ENCODE measurements at places on chromosomes 1 and 21.

DNA sequence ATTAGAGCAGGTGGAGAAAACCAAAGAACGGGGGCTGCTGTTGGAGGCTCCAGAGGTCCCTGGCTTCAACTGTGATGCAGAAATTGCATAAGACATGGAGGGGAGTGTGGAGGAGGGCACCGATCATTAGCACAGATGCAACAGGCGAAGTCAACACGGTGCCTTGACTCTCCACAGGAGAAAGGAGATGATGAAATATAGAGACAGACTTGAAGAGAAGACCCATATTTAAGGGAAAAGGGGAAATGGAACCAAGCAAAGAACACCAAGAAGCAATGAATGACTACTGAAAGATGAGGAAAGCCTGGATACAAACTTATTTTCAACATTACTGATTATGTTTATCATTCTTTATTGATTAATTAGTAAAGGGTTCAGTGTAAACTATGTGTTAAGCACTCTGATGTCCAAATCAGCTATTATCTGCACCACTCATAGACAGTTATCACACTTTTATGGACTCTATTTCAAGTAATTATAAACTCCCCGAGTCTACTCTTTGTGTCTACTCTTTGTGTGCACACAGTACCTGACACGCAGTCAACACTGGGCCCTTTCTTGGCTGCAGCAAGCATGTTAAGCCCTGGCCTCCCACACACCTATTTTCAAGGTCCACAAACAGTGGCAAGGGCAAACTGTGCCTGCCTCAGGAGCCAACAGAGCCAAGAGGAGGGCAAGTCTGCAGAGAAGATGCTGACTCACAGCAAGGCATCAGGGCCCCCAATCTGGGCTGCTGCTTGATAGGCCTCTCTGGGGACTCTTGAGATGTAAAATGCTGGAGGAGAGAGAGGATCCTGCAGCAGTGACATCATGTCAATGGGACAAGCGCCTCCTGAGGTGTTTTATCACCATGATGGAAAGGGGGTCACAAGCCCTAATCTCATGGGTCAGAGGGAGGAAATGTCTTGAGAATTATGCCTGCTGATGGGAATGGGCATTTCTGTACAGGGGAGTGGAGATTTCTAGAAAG, 17.6 kb downstream of the PCNX2 start:
- no peak for DNase-seq

- no peak for DNase-seq
Observed at GRCh38 chr1:8752921-8753713, 64.3 kb downstream of the RERE start.

DNA sequence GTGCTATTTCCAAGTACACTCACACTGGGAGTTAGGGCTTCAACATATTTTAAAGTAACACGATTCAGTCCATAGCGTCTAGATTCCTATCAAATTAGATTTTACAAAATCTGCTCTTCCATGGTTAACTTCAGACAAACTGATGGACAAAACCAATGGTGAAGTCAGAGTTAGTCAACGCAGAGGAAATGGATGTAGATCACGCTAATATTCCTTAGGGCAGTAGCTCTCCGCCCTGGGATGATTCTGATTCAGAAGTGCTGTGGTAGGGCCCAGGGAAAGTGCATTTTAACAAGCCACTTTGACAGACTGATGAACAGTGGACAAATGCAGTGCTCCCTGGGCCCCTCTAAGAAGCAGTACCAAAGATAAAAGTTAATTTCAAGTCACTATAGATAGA, 83.2 kb downstream of the HIVEP3 start:
- DNase-seq: no peak

DNA sequence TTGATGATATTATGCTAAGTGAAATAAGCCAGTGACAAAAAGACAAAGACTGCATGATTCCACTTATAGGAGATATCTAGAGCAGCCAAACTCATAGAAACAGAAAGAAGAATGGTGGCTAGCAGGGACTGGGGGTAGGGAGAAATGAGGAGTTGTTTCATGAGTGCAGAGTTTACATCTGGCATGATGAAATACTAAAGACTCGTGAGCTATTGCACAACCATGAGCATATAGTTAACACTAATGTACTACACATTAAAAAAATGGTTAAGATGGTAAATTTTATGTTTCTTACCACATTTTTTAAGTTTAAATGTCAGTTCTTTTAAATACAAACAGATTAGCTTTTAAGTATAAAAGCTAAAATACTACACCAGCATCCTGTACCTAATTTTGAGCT, 57.8 kb downstream of the ESRRG start:
- no peak for DNase-seq

- no peak for DNase-seq
Observed at GRCh38 chr1:153663211-153663610, 4.7 kb downstream of the SNAPIN start.

DNA sequence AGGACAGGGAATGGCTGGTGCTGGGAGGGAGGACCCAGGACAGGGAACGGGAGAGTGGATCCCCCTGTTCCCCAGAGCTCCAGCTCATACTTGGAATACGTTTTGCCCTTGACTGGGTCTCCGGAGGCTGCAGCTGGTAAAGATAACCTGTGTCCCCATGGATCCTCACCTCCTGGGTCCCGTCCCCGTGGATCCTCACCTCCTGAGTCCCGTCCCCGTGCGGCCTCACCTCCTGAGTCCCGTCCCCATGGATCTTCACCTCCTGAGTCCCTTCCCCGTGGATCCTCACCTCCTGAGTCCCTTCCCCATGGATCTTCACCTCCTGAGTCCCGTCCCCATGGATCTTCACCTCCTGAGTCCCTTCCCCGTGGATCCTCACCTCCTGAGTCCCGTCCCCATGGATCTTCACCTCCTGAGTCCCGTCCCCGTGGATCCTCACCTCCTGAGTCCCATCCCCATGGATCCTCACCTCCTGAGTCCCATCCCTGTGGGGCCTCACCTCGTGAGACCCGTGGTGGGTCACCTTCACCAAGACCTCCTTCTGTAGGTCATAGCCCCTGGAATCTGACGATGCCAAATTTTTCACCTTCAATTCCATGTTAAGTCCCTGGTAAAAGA, 61.4 kb downstream of the SCCPDH start:
- DNase-seq: no peak

DNA sequence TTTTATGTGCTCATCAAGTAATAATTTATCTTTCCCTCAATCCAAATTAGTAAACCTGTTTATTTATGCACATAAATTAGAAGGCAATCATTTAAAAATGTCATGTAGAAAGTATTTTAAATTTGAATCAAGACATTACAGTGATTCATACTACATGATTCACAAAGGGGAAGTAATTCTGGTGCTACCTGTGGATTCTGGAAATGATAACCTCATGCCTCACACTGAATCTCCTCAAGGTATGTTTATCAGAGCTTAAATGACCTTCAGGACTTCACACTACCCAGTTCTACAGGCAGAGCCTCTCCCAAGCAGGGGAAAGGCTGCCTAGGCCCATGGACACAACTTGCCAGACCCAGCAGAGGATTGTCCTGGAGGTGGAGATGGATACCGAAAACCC, 25.2 kb upstream of the TDRD10 start:
- DNase-seq: no peak

DNA sequence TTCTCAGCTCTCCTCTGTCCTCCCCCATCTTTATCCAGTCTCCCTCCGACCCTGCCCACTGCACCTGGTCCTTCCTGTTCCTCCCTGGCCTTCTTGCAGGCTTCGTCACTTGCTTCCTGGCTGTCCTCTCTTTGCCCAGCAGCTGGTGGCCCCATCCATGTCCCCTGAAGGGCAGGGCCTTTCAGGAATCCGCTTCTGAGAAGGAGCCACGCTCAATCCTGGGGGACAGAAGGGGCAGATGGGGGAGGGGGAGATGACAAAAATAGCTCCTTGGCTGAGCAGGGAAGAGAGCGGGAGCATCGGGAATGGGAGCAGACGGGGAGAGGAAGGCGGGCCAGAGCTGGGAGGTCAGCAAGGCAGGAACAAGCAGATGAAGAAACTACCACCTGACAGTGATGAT, 40.7 kb downstream of the SLC30A1 start:
- DNase-seq: no peak

- no peak for DNase-seq
Observed at GRCh38 chr1:20931930-20932436, 144.9 kb upstream of the HP1BP3 start.

DNA sequence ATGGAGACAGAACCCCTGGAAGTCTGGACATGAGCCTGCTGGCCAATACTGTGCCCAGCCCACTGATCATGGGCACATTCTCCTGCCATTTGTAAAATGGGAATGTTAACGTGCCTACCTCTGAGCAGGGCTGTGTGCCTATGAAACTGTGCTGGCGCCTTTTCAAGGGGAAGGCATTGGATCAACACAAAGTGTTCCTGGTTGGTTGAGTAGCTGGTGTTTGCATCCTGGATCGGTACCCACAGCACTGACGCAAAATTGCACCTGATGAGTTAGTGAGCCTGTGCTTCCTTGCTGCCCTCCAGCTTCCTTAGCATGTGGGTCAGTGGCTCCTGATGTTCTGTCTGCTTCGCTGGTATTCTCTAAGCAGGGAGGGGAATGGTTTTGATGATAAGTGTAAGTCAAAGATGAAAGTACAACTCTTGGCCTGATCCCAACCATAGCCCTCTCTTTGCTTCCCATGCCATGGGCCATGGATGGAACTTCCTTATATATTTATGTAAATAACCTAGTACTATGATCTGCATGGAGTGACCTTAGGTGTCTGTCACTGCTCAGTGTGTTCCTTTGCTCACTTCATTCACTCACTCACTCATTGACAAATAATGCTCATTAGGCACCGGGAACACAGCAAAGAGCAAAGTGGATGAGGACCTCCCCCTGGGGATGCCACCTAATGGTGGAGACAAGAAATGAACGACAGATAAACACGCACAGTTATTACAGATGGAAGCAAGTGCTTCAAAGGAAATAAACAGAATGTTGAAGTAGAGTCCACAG, 22.7 kb downstream of the MAB21L3 start:
- no peak for DNase-seq

- DNase-seq: no peak
Observed at GRCh38 chr1:2354511-2355372, 36.6 kb downstream of the MORN1 start.

DNA sequence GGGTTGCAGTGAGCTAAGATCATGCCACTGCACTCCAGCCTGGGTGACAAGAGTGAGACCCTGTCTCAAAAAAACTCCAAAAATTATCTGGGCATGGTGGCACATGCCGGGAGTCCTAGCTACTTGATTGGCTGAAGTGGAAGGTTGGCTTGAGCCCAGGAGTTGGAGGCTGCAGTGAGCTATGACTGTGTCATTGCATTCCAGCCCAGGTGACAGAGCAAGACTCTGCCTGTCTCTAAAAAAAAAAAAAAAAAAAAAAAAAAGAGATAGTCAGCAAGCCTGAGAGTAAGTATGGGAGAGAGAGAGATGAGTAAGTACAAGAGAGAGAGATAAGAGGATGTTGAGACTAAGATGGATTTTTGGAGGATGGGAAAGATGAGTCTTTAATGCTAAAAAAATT, 180.8 kb upstream of the CACYBP start:
- DNase-seq: no peak

- DNase-seq: no peak
Observed at GRCh38 chr1:159162516-159163265, 8.7 kb upstream of the CADM3 start.

DNA sequence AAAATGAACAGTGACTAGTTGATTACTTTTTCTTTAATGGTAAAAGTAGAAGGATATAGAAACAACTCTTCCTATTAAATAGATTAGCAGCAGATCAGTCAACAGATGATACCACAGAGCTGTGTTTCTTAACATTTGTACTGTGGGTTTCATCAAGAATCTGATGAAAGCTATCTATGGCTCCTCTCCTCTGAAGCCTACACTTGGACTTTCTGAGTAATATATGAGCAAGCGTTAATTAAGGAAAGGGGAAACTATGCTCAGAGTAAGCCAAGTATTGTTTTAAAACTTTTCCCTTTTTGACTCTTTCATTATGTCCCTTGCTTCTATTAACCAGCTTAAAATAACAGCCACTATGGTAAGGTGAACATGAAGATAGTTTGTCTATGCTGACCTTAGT, 10.8 kb downstream of the ARID4B start:
- DNase-seq: no peak

GRCh38 chr1:55259911-55260609, 44.9 kb upstream of the USP24 start:
- DNase-seq: no peak

- DNase-seq: no peak
Observed at GRCh38 chr1:37849480-37849879, 9.9 kb downstream of the MTF1 start.

- no peak for DNase-seq
Observed at GRCh38 chr1:108158893-108159453, 41.2 kb downstream of the SLC25A24 start.

DNA sequence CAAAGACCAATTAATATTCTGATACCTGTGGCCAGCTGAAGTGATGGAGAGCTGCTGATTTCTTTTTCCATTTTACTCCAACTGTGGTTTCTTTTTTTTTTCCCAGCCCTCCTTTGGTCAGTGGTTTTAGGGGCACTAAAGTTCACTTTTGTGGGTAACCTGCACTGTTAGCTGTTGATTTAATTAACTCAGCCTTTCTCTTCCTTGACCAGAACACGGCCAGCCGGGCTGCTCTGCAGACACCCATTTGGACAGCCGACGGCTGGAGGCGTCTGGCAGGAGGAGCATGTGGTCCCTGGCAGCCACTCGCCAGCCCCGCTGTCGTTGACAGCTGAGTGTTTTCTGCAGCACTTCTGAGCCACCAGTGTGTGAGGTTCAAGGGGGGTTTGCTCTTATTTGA, 136.2 kb upstream of the RUNX3 start:
- no peak for DNase-seq

- no peak for DNase-seq
Observed at GRCh38 chr1:223150443-223150842, 7.4 kb upstream of the TLR5 start.
